ENCODE measurements at places on chromosomes 7 and 10. TPM values are rescaled to one million over a fixed set of nuclear protein-coding genes. Genes with fewer than 3 reads are reported as not detected.

ACHE gene
- 0.13 TPM for total RNA-seq

VGF gene
- 0.39 TPM for total RNA-seq

SKIDA1 gene
- not detected for total RNA-seq

ELN gene
- 0.10 TPM for total RNA-seq

VENTX gene
- total RNA-seq: not detected

NOBOX gene
- total RNA-seq: not detected

RNLS gene
- 20.8 TPM for total RNA-seq

IDE gene
- 21.1 TPM for total RNA-seq

GRCh38 chr10:125006921-125007426 is 65.1 kb downstream of the ZRANB1 start:
- DNase-seq: no peak

- no peak for DNase-seq
These were observed 21.0 kb downstream of the TM9SF3 start for GRCh38 chr10:96565774-96566173.

DNA sequence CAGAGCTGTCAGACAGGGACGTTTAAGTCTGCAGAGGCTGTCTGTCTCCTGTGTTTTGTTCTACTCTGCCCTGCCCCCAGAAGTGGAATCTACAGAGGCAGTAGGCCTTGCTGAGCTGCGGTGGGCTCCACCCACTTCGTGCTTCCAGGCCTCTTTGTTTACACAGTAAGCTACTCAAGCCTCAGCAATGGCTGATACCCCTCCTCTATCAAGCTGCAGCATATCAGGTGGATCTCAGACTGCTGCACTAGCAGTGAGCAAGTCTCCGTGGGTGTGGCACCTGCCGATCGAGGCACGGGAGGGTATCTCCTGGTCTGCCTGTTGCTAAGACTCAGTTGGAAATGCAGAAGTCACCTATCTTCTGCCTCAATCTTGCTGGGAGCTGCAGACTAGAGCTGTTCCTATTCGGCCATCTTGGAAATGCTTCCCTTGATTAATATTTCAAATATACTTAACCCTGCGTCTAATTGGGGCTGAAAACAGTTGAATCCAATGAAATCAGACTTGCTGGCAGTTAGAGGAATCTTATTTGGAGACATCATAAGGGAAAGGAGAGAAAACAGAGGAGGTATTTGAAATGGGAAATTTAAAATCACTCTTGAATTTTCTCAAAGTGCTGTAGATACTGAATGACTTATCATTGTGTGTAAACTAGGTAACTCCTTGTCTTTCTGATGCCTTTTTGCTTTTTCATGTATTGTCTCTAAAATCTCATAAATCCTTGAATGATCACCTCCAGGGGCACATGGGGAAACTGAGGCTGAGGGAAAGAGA is 13.8 kb upstream of the CYP3A5 start:
- peak; percentile 91 for DNase-seq

DNA sequence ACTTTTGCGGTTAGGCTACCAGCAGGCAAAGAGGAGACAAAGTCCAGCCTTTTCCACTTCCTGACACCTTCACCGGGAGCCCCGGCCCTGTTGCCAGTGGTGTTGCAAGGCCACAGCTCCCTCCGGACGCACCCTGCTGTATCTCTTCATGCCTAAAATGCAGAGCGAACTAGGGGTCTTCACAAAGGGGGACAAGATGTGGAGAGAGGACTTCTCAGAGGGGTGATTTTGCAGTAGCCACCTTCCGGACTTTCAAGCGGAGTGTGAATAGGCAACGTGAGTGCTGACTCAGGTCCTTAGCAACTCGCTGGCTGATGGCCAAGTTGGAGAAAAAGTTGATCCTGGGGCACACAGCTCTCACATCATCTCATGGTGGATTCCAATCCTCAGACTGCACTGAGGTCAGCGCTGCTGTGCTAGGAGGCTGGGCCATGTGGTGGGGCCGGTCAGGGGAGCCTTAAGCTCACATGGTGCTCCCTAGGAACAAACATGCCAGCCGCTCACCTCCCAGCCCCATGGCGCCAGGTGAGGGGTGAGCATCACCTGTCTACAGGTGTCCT is 166.3 kb downstream of the LCOR start:
- peak; percentile 83 for DNase-seq

DNA sequence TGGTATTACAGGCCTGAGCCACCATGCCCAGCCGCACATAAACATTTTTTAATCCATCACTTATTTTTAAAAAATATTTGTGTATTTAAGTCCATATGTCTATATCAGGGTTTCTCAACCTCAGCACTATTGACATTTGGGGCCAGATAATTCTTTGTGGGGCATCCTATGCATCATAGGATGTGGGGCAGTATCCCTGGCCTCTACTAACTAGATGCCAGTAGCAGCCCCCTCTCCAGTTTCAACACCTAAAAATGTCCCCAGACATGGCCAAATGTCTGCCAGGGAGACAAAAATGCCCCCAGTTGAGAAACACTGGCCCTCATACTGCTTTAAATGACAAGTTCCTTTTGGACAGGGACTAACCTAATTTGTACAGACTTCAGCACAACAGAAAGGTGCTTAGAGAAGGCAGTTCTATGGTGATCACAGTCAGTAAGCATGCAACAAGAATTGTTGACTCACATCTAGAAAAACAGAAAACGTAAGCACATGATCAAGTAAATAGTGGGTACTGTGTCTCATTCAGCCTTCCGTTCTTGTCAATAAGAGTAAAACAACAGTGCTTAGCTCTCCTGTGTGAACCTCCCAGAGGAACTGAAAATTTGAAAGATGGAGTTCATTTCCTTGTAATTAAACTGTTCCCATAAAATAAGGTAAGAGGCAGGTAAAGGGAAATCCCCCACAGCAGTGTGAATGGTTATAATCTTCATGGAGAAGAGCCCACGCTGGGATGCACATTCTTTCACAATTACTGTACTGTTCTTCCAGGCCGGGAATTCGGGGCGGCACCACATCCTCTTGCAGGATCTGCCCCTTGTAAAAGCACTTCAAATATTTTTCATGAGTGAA is 17.3 kb upstream of the ADRB1 start:
- peak; percentile 74 for DNase-seq

- no peak for DNase-seq
These were observed 78.5 kb downstream of the SORBS1 start for GRCh38 chr10:95482501-95483233.

- no peak for DNase-seq
These were observed 23.1 kb upstream of the XRCC2 start for GRCh38 chr7:152699079-152699478.

DNA sequence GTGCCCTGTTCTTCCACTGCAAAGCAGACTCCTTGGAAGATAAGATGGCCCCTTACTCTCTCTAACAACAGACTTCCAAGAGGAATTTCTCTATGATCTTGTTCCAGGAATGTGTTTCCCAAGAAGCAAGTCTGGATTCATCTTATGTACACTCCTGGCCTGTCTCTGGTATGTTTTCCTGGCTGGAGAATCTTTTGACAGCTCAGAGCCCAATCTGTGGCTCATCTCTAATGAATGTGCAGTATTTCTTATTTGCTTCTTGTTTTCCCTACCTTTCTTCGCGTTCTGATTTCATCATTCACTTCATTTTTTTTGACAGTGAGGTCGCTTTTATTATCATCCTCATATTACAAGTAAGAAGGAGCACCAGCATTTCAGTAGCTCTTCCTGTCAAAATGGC is 53.0 kb upstream of the PITRM1 start:
- DNase-seq: no peak

- no peak for DNase-seq
These were observed 53.4 kb downstream of the NKX6-2 start for GRCh38 chr10:132732518-132732917.

- DNase-seq: no peak
These were observed 94.9 kb downstream of the PTPRE start for GRCh38 chr10:128001849-128002248.

GRCh38 chr7:37027557-37028341 is 303.5 kb upstream of the AOAH start:
- no peak for DNase-seq

DNA sequence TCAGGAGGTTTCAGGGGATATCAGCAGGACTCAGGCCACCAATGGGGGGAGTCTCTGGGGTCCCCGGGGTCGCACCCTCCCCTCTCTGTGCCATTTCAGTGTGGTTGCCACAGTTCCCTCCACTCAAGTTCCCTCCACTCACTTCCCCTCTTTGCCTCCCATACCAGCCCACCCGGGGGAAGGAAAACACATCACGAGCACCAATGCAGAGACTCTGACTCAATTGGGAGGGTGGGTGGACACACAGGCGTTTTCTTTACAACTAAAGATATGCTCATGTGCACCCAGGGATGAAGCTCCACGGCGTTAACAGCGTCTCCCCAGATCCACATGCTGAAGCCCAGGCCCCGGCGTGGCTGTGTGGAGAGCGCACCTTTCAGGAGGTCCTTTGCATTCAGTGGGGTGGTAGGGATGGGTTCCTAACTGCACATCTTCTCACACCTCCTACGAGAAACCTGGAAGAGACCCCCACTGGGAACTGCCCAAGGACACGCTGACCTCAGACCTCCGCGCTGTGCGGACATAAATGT is 254.1 kb downstream of the ZMYND11 start:
- DNase-seq: no peak

- peak; percentile 79 for DNase-seq
These were observed 718 bp upstream of the CTBP2 start for GRCh38 chr10:125160856-125161706.

DNA sequence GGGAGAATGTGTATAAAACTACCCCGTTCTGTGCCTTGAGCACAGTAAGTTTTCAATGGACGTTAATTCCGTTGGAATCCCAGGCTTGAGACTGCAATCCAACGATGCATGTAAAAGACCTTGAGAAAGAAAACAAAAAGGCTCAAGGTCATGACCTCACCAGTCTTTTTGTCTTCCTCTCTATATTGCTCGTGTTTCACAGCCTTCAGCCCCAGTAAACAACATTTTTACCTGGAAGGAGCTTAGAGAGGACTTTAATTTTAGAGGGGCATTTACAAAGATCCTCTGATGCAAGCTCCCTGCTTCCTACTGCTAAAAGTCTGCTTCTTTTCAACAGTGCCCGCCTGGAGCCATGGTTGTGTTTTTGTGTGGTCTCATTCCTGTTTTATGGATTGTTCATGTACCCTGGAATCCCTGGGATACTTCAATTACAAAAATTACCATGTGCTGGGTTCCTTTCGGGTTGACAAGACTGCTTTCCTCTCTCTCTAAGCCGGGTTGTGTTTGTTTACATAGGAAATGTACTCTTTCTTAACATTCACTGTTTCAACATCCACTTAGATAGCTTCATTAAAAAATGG is 320.1 kb upstream of the NFE2L3 start:
- no peak for DNase-seq

DNA sequence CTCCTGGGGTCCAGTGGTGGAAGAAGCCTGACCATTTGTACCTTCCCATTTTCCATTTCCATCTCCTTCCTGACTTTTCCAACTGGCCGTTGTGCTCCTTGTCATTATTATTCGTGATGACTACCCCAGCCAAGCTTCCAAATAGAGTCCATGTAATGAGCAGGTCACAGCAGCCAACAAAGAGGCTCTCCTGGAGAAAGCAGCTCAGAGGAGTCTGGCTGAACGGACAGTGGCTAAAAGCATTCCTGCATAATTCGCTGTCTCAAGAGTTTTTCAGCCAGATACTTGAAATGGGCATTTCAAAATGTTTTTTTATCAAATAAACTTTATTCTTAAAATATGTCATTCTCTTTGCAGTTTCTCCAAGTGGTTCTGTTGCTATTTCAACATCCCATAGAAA is 458.6 kb downstream of the INHBA start:
- DNase-seq: no peak

DNA sequence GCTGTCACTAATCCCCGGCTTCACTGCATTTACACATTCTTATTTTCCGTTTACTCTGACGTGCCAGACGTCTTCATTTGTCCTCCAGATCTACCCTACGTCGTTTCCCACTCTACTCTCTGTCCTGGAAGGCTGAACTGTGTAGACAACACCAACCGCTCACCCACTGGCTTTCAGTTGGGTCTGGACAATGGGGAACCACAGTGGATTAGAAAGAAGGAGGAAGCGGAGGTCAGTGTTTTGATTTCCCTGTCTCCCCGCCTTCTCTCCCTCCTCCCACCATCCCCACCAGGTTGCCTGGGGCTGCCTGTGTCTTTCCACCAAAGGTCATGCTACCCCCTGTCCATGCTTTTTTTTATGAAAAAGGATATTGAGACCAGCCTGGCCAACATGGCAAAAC is 14.0 kb upstream of the CTBP2 start:
- no peak for DNase-seq

DNA sequence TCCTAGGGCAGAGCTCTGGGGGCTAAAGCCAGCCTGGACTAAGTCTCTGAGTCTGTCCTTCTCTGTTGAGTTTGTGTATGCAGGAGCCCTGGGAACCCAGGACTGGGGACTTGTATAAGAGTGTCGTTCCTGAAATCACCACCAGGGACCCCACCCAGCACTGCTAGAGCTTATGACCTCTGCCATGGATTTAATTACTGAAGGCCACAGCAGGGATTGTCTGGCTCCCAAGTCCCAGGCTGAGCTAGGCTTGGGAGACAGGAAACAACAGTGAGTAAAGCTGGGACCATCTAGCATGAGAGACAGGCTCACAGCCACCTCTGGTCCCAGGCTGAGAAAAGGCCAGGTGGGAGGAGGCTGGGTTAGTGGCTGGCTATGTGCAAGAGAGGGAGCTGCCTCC is 1.4 kb upstream of the TSPAN15 start:
- peak; percentile 96 for DNase-seq

DNA sequence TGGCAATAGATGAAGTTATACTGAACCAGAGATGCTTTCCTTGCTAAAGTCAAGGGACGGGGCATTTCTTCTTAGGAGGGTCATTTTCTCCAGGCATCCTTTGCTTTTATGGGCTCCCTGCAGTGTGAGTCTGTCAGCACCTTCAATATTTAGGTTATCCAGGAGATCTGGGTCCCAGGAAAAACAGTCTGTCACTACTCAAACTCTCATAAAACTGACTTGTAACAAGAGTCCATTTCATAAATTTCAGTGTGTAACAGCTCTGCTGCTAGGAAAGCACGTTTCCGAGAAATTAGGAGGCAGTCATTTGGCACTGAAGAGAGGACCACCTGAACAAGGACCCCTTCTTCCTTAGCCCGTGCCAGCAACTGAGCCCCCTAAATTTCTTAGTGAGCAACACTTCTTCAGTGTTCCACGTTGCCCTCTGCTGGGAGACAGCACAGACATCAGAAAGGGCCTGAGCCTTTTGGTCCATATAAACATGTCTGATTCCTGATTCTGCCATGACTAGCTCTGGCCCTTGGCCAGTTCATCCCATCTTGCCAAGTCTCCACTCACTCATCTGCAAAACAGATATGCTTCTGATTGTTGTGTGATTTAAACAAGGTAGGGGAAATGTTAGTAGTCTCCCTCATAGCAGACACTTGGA is 7.2 kb downstream of the GCC1 start:
- no peak for DNase-seq

DNA sequence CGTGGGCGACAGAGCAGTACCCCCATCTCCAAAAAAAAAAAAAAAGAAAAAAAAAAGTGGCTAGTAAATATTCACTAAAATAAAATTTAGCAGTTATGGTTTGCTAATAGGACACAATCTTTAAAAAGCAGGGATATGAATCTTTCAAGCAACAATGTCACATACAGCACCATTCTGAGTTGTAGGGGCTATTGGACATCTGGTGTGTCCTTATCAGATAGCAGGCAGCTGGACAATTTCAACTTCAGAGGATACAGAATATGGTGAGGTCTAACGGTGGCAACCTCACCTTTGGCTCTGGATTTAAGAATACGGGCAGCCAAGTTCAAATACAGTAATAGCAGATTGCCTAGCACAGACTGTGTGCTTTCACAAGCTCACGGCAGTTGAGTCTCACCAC is 51.1 kb downstream of the SLC37A3 start:
- DNase-seq: no peak

GRCh38 chr10:110022716-110023504 is 15.1 kb downstream of the ADD3 start:
- DNase-seq: no peak

- DNase-seq: no peak
These were observed 53.2 kb downstream of the BPGM start for GRCh38 chr7:134699899-134700298.
